ENCODE measurements at places on chromosomes 5 and 9.

DNA sequence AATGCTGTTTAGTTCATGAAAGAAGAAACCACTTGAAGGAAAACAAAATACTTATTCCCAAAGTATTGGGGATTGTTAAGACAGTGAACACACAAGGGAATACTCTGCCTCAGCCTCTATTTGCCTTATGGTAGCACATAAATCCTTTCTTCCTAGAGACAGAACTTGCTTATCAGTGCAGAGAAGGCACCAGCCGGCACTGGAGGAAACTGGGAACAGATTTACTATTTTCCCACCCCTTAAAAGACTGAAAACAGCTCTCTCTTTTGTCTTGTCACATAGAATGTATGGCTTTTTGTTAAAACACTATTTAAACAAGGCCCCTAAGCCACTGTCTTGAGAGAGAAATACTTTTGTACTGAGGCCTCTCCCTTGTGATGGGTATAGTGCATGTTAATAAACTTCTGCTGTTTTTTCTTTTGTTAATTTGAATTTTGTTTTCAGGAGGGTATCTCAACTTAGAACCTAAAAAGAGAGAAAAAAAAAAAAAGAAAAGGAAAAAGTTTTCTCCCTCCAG is 40.7 kb upstream of the EDIL3 start:
- DNase-seq, result no peak

DNA sequence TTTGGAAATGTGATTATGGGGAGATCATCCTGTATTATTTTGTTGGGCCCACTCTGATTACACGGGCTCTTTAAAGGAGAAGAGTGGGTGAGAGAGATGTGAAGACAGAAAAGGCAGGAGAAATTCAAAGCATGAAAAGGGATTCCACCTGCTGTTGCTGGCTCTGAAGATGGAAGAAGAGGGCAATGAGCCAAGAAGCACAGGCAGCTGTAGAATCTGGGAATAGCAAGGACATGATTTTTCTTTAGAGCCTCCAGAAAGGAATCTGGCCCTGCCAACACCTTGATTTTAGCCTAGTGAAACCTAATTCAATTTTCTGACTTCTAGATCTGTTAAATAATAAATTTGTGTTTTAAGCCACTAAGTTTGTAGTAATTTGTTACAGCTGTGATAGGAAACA is 11.3 kb downstream of the C9 start:
- no peak for DNase-seq

DNA sequence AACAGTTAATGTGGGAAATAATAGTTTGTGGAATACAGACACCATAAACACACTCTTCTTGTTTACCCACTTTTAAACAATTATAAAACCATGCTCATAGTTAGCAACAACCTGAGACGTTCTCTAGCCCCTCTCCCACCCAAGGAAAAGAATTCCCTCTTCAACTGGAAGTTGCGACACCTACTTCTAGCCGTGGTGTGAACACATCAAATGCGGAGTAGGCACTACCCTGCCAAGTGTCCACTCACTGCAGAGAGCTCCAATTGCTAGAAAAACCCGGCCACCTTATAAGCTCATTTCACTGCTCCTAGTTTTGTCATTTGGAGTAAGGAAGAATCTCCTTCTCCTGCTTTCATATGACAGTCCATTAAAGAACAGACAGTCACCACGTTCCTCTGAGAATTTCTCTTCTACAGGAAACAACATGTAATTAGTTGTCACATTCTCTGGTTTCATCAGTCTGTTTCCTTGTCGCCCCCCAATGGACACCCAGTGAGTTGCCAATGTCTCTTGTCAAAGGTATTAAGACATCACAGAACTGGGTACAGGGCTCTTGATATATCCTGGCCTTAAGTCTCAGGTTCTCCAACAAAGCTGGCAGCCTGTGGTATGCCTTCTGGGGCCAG is 47.3 kb downstream of the PRLR start:
- DNase-seq, result no peak

- DNase-seq, result no peak
These were observed 184.4 kb upstream of the EFNA5 start for GRCh38 chr5:107855171-107855570.

GRCh38 chr5:180598316-180598701 is 7.0 kb upstream of the SCGB3A1 start:
- DNase-seq, result no peak

DNA sequence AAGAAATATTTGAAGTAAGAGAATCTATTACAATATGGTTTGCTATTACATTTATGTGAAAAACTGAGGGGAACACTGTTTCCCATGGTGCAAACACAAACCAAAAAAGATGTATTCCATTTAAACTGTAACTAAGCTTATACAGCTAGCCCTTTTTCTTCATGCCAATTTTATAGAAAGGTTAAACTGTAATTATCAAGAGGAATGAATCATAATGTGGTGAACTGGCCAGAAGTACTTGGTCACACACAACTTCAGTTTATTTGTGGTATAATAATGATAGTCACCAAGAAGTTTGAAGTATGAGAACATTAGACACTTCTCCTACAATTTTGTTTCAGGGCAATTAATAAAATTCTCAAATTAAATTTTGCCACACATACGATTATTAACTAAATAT is 177.9 kb downstream of the XRCC4 start:
- DNase-seq, result no peak

DNA sequence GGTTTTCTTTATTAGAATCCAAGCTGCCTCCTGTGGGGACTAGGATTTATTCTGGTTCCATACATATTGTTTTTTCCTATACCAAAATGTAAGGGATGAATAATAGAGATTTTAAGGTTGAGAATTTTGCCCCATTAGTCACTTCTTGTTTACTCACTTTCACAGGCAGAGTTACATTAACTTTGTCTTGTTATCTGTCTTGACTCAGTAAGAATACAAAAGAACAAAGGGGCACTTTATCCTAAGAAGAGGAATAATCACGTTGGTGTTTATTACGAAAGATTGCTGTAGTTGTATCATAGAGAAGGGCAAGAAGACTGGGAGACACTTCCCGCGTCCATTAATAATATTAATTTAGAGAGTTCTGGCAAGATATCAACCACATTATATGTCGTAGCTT is 599.7 kb upstream of the FTMT start:
- DNase-seq, result no peak

- no peak for DNase-seq
These were observed 9.7 kb upstream of the NEK6 start for GRCh38 chr9:124248066-124248465.

DNA sequence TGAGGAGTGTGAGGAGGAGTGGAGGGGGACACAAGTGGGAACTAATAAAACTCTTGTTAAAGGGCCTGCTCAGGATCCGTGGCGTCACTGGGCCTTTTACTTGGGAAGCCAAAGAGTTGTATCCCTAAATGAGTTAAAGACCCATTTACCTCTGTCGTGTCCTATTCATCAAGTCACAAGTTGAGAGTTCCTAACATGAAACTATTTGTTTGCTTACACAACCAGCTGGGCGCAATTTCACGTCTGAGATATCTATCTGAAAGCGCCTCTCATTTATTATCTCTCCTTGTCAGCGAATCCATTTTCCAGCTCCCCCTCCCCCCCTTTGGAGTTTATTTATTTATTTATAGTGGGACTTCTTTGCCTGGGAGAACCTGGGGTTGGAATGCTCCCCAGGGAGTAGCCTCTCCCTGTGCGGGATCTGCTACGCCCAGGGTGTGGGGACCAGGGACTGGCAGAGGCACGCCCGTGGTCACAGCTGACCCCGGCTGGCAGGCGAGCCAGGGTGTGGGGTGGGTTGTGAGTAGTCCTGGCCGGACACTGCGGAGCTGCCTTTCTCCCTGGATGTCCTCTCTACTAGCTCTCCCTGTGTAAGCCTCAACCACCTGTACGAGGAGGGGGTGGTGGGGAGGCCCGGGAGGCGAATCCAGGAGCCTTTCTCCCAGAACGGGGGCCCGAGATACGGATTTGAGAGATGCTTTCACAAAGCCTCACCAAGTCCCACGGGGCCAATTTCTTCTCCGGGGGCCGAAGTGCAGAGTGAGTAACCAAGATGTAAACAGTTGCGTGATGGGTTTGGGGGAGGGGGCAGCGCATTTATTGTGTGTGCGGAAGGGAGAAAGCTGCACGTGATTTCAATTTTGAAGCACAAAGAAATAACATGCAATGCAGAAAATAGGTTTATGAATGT is 15.3 kb downstream of the NR2F1 start:
- no peak for DNase-seq

GRCh38 chr5:176548967-176549444 is at the start of gene CDHR2:
CDHR2 (plus strand) TSS chr5:176549342; CDS start chr5:176565353, 16,011 bp downstream.
- no peak for DNase-seq

GRCh38 chr9:12955510-12956163 is 180.8 kb downstream of the LURAP1L start:
- DNase-seq, result no peak

GRCh38 chr9:120683150-120683549 is 31.1 kb downstream of the MEGF9 start:
- DNase-seq, result no peak

DNA sequence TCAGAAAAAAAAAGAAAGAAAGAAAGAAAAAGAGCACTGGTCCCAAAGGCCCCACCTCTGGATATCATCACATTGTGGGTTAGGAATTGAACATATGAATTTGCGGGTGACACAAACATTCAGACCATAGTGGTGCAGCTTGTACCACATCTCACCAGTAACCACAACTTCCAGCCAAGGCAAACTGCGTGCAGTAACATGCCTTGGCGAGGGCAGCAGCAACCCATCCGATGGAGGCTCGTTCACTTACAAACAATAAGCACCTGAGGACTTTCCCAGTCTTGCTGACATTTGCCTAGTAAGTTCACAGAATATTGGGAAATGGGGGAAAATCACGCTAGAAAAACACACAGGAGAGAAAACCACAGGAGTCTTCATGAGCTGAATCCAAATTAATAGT is 508.1 kb downstream of the ZNF608 start:
- DNase-seq, result no peak

GRCh38 chr9:36739373-36740116 is 166.8 kb downstream of the MELK start:
- no peak for DNase-seq

DNA sequence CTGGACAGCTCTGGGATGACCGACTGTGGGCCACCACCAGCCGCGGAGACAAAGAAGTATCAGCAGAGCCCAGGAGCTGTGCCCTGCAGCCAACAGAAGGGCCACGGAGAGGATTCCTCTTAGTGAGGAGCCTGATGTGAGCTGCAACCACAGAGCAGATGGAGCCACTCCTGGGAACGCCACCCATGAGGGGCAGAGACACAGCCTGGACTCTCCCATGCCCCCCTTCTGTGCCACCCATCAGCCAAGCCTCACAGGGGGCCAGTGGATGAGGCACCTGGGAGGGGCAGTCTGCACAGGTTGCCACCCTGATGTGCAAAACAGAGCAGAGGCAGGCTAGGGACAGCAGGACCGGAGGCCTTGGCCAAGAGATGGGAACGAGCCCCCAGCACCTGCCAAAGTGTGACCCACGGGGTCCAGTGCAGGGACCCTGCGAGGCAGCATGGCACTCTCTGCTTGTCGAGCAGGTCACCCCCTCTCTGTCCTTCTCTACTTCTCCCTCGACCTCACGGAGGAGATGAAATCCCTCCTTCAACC is 380.7 kb upstream of the IRX1 start:
- DNase-seq, result no peak

DNA sequence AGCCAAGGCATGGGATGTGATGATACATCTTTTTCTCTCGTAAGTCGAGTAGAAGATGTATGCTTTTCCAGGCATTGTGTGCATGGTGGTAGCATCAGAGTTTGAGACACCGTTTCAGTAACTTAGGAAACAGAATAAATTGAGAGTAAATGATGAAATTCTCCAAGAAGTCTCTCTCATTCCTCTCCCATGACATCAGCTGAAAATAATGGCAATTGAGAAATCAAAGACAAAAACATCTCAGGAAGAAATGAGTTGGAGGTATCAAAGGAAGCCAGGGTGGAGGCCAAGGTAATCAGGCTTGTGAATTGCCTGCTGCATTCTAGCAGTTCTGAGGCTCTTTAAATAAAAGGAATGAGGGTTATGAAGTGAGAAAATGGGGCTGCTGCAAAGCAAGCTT is 53.9 kb downstream of the SGCD start:
- no peak for DNase-seq

- DNase-seq, result no peak
These were observed 80.8 kb downstream of the ASTN2 start for GRCh38 chr9:117334101-117334500.

- DNase-seq, result no peak
These were observed 57.0 kb upstream of the GABRA1 start for GRCh38 chr5:161790926-161791325.

- DNase-seq, result no peak
These were observed 347.2 kb downstream of the DMAC1 start for GRCh38 chr9:7452378-7452777.

DNA sequence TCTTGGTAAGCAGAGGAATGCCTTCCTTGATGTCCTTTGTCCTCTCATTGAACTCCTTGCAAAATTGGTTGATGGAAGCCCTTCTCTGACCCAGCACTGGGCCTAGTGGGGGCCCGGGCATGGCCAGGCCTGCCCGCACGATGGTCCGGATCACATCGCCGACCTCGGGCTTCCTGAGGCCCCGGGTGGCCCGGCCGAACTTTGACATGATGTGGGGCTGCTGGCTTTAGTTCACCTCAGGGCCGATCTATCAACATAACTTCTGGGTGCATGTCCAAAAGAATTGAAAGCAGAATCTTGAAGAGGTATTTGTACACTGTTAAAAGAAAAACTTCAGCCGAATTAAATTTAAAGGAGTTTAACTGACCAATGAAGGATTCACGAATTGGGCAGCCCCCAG is 24.1 kb upstream of the GNPDA1 start:
- DNase-seq, result no peak

GRCh38 chr9:115456515-115456914 is 338.6 kb upstream of the TNC start:
- DNase-seq, result no peak

Data from activated T-cell treated with anti-CD3 and anti-CD28 coated beads for 4 hours (primary cell).